ENCODE measurements at places on chromosomes 3 and 15.

DNA sequence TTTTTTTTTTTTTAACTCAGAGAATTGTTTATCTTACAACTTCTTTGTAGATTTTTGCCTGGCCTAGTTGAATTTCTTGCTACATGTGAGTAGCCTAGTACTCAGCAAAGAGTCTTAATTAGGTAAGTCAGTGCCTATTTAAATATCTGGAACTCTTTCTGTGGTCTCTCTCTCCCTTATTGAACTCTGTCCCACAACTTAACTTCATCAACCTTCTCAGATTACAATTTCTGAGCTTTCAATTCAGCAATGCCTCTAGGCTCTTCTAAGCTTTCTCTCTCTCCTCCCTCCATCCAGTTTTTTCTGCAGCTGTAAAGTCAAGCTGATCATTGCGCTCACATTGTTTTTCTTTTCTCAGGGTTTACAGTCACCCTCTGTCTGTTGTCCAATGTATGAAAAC lies 517.6 kb upstream of the ROBO1 start:
- ATAC-seq = peak; percentile 34

DNA sequence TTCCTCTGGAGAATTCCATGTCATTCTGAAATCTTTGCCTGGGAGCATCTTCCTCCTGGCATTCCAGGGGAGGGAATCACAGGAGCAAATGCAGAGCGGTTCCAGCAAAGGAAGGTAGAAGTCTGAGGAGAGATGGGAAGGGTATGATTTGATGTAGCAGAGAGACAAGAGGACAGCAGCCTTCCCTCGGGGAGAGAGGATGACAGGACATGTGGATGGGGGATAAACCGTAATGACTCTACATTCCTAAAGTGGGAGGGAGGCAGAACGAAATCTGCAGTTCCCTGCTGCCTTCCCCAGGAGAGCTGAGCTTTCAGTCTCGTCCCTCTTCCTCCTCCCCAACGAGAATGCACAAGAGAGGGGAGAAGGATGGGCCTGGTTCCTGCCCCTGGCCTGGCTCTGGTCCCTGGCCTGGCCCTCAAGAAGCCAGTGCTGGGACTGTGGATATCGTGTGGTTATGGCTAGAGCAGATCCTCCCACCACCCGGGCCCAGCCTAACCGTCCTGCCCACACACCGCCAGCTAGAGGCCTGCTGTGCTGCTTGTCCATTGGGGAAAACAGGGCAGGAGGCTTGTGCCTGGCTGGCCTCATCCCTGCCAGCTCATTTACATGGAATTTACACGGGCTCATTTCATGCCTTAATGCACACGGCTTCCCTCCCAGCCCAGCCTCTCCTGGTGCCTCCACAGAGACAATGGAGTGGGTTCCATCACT lies 26.6 kb downstream of the SEMA7A start:
- peak; percentile 98 for ATAC-seq

DNA sequence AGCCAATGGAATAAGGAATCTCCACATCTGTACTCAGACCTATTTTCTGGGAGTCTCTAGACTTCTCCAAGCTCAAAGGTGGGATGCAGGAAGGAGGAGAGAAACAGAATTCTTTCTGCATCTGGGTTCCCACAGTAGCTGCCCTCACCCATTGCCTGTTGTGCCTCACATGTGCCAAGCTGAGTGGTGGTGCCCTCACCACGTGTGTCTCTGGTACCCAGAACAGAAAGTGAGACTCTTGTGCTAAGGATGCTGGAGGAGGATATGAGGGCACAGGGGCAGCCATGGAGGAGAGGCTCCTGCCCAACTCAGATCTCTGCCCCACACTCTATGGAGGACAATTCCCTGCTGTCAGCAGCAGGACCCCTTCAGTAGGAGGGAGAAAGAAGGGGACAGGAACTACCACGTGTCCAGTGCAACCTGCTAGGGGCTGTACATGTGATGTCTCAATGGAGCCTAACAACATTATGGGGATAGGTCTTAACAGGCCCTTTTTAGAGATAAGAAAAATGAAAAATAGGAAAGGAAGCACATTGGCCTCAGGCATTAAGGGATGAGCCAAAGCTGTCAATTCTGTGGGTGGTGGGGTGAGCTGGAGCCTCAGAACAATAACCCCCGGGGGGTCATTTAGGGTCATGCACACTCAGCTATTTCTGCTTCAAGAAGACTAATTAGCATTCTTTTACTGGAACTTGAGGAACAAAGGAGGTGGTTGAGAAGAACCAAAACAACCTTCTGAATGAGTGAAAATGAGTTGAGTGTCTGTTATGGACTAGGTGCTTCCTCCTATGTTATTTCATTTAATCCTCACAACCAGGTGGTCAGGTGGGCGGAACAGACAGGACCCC lies 16.3 kb upstream of the NOX5 start:
- no peak for ATAC-seq

DNA sequence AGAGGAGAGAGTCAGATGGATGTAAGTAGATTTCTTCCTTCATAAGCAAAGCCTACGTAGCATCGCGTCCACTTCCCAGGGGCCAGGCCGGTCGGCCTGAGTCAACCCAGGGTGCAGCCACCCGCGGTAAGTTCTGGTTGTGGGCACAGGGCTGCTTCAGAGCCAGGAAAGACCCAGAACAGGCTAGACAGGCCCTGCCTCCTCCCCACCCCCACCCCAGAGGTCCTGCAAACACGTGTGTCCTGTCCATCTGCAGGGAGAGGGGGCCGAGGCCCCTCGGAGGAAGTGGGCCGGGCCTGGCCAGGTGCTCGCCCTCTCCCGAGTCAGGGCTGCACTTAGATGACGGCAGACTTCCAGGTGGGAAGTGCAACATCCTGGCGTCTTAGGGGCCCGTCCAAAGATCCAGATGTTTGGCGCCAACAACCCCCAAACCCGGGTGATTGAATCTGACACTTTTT lies 100.8 kb upstream of the ALDH1A3 start:
- no peak for ATAC-seq

DNA sequence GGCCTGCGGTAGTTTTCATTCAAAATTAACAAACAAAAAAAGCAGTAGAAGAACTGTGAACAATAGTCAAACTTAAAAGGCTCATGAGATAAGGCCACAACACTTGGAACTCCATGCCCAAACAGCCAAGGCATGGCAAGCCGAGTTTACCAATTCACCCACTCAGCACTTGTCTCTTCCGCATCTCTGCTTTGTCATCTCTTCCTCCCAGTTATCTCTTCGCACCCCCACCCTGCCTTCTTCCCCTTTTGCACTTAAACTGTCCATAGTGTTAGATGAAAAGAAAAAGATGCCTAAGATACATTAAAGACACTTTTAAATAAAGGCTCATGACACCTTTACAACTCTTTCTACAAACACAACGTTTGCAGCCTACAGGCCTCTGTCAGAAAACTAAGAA lies 11.1 kb downstream of the TLE3 start:
- no peak for ATAC-seq

DNA sequence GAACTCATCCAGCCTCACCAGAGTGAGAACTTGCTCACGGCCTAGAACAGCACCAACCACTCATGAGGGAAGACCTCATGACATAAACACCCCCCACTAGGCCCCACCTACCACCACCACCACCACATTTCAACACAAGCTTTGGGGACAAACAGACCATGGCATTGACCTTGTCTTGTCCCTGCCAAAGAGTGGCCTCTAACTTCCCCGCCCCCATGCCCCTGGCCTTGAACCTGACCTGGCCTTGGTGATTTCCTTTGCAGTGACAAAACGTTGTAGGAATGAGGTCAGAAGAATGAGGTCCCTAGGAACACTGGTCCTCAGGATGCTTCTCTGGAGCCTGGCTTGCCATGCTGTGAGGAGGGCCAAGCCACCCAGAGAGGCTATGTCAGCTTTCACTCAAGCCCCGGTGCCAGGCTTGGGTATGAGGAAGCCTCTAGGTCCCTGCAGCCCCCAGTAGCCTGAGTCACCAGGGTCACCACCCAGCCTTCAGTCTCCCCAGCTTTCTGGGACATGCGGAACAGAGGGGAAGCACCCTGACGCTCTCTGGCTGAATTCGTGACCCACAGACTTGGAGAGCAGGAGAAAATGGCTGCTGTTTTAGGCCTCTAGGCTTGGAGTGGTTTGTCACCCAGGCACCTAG lies 57.9 kb downstream of the TPRA1 start:
- no peak for ATAC-seq

DNA sequence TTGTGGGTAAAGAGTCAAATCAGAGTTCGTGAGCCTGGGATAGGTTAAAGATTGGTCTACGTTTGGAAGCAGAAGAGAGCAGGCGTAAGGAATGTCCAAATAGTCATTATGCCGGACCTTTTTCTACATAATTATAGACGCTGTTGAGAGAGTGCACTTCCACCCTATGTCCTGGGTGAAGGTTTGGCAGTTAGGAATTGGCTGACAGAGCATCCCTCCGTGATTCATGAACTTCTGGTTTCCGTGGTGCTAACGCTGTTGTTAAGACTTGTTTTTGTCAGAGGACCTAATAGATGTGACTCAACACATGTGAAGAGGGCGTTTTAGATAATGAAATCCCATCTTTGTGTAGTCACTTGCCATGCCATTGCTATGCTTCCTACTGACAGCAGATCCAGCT lies 1.1 kb downstream of the EAF1 start:
- no peak for ATAC-seq

GRCh38 chr3:12413721-12414255 lies 70.5 kb upstream of the TSEN2 start:
- ATAC-seq = no peak

DNA sequence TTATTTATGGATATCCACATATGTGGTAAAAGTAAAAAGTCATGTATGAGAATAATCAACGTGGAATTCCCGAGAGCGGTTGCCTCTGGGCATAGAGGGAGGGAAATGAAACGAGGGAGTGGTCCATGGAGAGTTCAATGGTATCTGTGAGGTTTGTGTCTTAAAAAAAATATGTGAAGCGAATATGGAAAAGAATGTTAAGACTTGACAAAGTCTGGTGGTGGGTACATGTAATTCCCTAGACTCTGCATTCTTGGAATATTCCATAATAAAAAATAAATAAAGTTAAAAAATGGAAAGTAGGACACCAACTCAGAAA lies 28.4 kb downstream of the FAM43A start:
- no peak for ATAC-seq

GRCh38 chr3:42117175-42118008 lies 26.2 kb downstream of the TRAK1 start:
- peak; percentile 75 for ATAC-seq

- ATAC-seq = no peak
Measured at GRCh38 chr3:190217081-190217480, 96.4 kb upstream of the P3H2 start.

- ATAC-seq = no peak
Measured at GRCh38 chr15:38271895-38272294, 19.3 kb downstream of the SPRED1 start.

DNA sequence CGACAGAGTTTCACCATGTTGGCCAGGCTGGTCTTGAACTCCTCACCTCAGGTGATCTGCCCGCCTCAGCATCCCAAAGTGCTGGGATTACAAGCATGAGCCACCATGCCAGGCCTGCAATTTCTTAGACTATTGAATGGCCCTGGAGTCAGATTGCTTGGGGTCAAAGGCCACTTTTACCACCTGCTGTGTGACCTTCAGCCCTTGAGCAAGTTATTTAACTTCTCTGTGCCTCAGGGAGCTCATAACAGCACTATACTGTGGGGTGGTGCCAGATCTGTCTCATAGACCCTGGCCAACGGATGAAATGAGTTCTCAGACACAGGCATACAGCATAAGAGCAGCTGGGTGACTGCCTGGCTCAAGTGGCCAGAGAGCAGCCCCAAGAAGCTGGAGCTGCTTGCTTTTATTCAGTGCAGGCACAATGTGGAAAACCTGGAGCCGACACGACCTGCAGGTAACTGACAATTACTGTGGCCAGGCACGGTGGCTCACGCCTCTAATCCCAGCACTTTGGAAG lies 44.9 kb upstream of the FURIN start:
- ATAC-seq = no peak

DNA sequence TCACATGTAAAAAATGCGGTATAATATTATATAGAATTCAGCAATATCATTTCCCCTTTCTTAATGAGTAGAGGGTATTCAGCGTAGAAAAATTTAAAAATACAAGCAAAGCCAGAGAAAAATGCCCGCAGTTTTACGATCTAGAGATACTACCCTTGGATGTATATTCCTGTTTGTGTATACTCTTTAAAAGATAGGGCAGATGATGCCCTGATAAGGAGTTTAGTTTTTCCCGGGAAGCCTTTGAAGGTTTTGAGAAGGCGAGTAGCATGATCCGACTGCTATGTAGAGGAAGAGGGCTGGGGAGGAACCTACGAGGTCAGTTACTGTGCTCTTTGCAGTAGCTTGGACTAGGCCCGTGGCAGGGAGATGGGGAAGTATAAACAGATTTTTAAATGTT lies 1.2 kb downstream of the YEATS2 start:
- peak; percentile 12 for ATAC-seq
